ENCODE measurements at places on chromosomes 7 and 10.

- DNase-seq: no peak
These were observed 37.0 kb downstream of the MRPS33 start for GRCh38 chr7:140977741-140978140.

- no peak for DNase-seq
These were observed 318.0 kb downstream of the GRID1 start for GRCh38 chr10:86048571-86048970.

GRCh38 chr10:44259090-44259874 is 125.6 kb downstream of the CXCL12 start:
- DNase-seq: no peak

DNA sequence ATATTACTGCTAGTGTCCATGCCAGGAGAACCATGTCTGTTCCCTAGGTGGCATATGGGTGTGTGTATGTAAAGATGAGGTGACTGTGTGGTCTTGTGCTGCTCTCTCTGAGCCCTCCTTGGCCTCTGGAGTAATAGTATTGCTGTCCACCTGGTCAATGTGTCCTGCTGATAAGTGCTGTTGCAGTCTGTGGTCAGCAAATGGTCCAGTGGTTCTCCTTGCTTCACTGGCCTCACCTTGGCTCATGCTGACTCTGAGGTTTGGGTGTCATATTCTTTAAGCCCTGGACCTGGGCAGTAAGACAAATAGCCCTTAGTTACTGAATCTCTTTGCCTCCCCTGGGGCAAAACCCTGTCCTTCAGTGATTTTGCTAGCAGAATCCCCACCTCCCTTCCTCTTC is 56.8 kb downstream of the TPST1 start:
- no peak for DNase-seq

GRCh38 chr10:59606551-59606961 is 103.1 kb downstream of the SLC16A9 start:
- DNase-seq: no peak

GRCh38 chr7:158401295-158401694 is 186.3 kb downstream of the PTPRN2 start:
- DNase-seq: no peak

DNA sequence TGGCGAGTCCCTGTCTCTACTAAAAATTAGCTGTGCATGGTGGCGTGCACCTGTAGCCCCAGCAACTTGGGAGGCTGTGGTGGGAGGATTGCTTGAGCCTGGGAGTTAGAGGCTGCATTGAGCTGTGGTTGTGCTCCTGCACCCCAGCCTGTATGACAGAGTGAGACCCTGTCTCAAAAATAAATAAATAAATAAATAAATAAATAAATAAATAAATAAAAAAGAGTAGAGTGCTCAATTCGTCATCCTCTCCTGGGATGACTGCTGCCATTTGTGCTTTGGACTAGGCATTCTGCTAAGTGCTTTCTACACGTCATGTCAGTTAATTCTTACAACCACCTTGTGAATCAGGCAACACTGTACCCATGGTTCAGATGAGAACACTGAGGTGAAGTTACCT is 130.6 kb downstream of the DOCK1 start:
- no peak for DNase-seq

GRCh38 chr7:51324206-51324898 is 7.7 kb upstream of the COBL start:
- no peak for DNase-seq

- DNase-seq: peak; percentile 60
These were observed at the start of gene CWF19L1 for GRCh38 chr10:100267239-100268104. Gene CWF19L1 (minus strand): TSS chr10:100267638. CDS start chr10:100267593, 45 bp downstream.

DNA sequence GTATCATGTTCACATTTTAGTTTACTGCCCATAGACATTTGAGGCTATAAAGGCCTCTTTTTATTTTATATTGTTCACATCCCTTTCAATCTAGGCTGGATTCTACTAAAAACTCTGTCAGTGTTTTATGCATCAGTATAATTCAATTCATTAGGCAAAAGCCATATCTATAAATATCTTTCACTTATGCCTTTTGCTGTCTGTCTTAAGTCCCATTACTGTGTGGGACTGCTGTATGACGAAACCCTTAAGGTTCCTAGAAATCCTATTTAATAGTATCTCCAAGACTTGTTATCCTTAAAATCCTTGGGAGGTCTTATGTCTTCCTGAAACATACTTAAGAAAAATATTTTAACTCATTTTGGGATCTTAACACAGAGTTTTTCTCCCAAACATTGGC is 139.2 kb downstream of the HGF start:
- DNase-seq: no peak

GRCh38 chr7:149624006-149624405 is 126.4 kb upstream of the ZNF746 start:
- no peak for DNase-seq

DNA sequence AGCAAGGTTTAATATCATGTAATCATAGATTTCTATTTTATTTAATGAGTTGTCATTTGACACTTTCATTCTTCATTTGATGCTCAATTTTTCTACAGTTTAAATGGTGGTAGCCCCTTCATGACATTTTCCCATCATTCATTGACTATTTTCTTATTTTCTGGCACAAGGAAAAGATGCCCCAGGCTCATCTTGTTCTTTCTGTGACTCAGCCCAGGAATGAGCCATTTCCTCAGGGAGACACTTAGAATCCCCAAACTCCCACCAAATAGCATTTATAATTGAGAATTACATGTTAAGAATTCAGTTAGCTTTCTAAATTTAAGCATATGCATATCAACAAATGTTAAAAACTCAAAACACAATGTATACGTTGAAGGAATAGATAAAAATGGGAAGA is 222.3 kb downstream of the KIF20B start:
- no peak for DNase-seq

DNA sequence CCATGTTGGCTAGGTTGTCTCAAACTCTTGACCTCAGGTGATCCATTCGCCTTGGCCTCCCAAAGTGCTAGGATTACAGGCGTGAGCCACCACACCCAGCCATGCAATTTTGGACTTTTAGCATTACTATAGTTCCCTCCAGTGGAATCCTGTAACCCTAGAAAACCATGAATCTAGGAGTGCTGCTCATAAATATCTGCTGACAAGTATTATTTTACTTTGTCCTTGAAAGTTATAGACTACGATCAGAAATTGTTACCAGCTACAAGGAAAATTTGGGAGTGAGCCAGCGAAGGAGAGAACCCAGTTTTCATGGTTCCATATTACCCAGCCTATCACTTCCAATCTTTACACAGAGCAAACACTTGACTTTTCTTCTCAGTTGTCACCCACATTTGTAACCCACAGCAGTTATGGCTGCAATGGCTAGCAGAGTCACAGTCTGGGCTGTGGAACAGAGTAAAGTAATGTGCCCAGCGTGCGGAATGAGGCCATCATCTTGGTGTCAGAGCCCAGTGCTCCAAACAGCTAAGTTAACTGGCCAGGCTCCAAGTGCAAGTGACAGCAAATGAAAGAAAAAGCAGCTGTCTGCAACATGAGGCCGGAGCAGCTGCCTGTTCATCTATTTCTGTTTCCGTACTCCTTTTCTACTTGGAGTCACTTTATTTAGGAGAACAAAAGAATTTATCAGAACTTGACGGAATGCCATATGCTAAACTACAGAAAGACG is 29.9 kb downstream of the ZC3HC1 start:
- DNase-seq: no peak

DNA sequence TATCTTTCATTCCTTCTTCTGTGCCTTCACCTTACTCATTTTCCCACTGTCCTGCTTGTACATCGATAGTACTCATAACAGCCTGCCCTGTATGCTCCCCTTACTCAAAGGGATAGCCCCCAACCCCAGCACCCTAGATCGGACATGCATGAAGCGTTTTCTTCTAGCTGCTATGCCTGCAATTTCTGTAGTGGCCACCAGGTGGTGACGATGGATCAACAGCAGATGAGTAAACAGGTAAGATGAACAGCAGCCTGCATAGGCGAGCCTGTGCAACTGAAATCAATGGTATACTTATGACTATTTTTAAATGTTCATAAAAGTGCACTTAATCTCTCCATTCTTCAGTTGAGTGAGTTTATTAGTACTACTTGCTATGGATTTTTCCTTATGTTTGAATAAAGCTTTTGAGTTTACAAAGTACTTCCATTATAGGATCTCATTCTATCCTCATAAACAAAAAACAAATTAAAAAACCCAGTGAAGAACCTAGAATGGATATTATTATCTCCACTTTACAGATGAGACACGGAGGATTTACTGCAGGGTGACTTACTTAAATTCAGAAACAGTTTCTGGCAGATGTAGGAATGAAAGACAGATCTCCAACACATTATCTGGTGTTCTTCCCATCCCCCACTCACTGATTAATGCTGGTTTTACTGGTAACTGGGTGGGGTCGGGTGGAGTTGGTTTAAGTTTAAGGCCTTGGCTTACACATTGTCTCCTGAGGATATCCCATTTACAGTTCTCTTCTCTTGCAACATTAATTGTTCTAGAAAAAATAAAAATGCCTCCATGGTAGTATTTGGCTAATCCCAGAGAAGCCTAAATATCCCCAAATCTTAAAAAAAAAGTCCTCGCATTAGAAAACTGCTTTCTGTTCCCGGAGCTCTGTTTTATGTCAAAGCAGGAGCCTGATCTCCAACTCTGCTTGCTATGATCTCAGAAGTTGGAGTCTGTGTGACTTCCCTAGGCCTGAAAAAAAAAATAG is 222.1 kb downstream of the GLI3 start:
- DNase-seq: no peak

GRCh38 chr7:96495751-96496216 is 173.9 kb upstream of the SLC25A13 start:
- no peak for DNase-seq

DNA sequence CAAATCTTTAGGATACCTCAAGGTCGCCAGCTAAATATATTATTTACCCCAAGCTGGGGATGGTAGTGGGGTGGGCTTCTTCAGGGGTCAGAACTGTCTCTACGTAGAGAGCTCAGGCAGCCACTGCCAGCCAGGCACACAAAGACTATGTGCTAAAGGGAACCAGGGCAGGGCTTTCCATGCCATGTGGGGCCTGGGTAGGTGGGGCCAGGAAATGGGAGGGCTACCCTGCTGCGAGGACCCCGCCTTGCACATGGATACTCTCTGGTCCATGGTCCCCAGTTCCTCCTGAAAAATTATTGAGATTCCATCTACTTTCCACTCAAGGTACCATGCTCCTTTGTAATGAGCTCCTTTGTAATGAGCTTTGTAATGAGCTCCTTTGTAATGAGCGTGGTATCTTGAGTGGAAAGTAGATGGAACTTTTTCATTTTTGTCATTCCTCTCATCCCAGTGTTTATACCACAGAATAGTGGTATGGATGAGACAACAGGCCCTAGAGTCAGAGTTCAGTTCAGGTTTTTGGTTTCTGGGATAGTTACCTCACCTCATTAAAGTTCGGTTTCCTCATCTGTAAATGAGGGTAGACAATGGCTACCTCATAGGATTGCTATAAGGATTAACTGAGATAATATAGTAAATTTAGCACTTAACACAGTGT is 5.8 kb downstream of the SYNPO2L start:
- DNase-seq: no peak

DNA sequence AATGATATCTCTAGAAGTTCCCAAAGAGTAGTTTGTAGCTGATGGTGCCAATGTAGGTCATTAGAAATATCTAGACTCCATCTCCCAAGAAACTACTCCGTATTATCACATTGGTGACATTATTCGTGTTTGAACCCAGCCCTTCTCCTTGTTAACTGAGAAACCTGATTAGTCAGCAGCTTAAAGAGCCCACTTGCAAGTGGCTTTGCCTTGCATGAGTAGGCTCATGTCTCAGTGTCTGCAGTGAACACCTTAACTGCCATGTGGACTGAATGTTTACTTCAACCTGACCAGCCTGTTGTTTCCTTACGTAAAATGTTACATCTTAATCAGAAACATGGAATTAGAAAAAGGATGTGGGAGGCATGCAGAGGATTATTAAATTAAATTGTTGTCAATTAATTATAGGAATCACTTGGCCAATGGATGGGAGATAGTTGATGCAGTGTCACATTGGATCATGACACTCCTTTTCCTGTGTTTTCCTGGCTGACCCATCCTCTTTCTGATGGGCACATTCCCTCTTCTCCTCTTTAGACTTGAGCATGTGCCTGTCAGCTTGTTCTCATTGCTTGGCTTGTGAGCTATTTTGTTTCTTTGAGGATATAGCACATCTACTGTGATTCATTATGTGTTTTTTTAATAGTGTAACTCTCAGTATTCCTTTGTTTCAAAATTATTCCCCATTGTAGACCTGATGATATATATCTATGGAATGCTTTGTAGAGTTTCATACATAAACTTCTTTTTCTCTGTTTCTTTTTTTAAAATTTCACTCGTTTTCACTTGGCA is 18.0 kb downstream of the STARD3NL start:
- no peak for DNase-seq

- no peak for DNase-seq
These were observed 94.9 kb downstream of the OAT start for GRCh38 chr10:124323806-124324205.

- DNase-seq: no peak
These were observed 50.8 kb downstream of the PHYHIPL start for GRCh38 chr10:59227136-59227673.

GRCh38 chr7:157709531-157710251 is 372.9 kb downstream of the DNAJB6 start:
- no peak for DNase-seq

GRCh38 chr7:103972779-103973434 is 16.6 kb downstream of the RELN start:
- DNase-seq: no peak

DNA sequence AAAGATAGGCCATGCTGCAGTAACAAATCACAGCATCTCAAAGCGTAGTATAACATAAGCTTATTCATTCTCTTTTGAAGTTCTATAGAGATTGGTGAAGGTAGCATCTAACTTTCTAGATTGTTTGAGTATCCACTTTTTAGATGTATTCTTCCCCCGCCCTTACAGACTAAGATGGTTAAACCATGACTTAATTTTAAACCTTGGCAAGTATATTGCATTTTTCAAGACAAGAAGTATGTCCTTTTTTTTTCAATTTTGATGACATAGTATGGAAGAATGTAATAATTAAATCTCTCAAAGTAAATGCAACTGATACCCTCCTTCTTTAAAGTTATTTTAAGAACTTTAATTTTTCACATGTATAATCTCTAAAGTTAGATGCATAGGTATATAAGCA is 190.0 kb downstream of the KCND2 start:
- DNase-seq: no peak

- no peak for DNase-seq
These were observed 102.3 kb downstream of the EPC1 start for GRCh38 chr10:32244421-32245207.

DNA sequence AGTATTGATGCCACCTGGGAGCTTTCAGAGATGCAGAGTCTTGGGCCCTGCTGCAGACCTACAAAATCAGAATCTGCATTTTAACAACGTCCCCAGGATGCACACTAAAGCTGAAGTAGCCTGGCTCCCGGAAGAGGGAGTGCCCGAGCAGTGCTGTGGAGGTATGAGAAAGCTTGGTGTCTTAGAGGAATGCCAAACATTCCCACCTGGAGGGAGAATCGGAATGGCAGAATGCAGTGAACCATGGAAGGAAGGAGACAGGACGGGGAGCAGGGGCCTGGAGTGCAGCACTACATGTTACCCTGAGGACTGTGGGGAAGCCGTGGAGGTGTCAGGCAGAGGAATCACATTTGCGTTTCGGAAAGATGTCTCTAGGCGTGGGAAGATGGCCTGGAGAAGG is 90.9 kb downstream of the AOAH start:
- DNase-seq: no peak

- DNase-seq: no peak
These were observed 339.0 kb downstream of the RNLS start for GRCh38 chr10:88243836-88244730.
